ENCODE measurements at places on chromosomes 16 and 17.

DNA sequence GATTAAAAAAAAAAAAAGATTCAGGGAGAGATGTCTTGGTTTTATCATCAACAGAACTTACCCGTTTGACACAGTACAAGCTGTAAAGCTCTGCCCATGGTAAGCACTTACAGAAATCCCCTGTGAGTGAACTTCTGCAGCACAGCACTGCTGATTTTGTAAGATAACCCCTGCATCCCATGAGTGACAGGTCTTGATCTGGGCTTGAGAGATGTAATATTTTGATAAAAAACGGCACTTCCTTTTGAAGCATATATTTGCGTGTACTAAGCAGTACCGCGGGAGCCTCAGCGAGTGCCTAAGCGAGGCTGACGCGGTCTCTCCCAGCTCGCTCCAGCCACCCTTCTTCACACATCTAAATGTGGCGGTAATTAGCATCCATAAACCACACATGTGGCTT lies 50.5 kb downstream of the IKZF3 start:
- peak; percentile 86 for DNase-seq

- no peak for DNase-seq
Observed at GRCh38 chr17:76453431-76453743, 435 bp upstream of the UBE2O start.

- DNase-seq: no peak
Observed at GRCh38 chr16:24131294-24131693, 124.8 kb upstream of the CACNG3 start.

- no peak for DNase-seq
Observed at GRCh38 chr16:4404247-4404966, 12.0 kb downstream of the CORO7 start.

GRCh38 chr16:86740906-86741799 lies 162.8 kb downstream of the FOXL1 start:
- DNase-seq: no peak

Data from CD4-positive, alpha-beta T cell treated with Interleukin-6 at 100 ng/mL for 8 hours (primary cell).